ENCODE measurements at places on chromosomes 7 and 10.
A peak's percentile ranks its signal among the peaks of the same experiment; 100 is the strongest.

GRCh38 chr7:32036557-32036956 is 33.6 kb downstream of the PDE1C start:
- DNase-seq: no peak

- DNase-seq: peak; percentile 72
Measured at GRCh38 chr10:124722798-124723783, 21.1 kb downstream of the FAM53B start.

DNA sequence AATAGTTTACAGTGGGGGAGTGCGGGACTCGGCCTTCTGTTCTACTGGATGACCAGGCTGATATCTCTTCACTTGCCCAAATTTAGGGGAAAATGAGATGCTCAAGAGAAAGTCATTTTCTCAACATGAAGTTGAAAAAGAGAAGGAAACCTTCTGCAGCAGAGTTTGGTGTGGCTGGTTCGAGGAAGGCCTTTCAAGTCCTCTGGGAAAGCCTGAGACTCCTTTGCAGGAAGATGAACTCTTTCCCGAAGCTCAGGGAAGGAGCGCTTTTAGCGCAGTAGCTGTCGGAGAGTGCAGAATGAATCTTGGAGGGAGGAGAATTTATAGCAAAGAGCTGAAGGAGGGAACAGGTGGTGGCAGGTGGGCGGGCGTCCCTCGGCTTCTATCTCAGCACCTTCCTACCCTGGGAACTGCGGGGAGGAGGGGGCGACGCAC is at the start of gene ATOH7:
ATOH7 (minus strand) TSS at position 297 of the 435 bp plus-strand sequence. CDS start 436 bp downstream, outside the sequence.
- no peak for DNase-seq

DNA sequence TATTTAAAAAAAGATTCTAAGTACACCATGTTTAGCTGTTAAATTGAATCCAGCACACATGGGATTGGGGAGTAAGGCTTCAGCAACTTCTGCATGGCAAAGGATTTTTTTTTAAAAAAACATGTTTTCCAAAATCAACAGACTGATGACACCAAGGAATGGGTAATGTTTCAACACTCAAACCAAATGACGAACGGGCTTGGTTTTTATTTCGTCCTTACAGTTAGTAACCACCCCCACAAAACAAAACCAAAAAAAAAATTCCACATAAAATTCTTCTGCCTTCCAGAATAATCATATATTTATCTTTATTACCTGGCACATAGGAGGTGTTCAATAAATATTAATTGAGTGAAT is 45.7 kb downstream of the ICA1 start:
- DNase-seq: no peak

GRCh38 chr10:74088722-74089121 is 61.9 kb downstream of the AP3M1 start:
- DNase-seq: no peak

- no peak for DNase-seq
Measured at GRCh38 chr10:20855398-20856038, 41.6 kb downstream of the NEBL start.

DNA sequence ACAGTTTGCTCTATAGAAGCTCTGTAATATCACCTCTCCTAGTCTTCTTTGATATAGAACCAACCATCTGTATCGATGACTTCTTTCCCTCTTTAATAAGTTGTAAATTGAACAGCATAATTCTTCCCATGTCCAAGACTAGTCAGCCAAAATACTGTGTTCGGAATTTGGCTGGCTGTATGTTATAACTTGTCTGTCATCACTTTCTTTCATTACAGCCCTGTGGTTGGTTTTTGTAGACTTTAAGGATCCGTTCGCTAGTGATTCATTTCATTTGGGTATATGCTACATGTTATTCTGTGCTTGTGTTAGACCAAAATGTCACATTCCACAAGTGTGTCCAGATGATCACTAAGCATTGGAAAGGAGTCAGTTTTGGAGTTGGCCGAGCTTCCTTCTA is 155.4 kb upstream of the ITGB1 start:
- no peak for DNase-seq

DNA sequence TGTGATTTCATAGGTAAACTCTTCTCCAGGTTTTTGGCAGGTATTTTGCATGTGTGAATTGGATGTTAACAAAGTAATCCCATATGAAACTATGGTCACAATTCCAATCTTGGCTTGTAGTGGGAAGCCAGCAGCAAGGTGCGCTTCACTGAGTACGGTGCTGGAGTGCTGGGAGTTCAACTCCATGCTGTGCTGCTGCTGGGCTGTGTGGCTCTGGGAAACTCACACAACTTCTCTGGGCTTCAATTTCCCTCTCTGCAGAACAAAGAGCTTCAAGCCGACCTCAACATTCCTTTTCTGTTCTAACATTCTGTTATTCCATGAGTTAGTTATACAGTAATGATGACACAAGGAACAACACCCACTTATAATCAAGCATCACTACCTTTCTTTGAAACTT is 18.2 kb upstream of the PITRM1 start:
- no peak for DNase-seq

- DNase-seq: no peak
Measured at GRCh38 chr7:133513608-133514007, 260.7 kb downstream of the EXOC4 start.

DNA sequence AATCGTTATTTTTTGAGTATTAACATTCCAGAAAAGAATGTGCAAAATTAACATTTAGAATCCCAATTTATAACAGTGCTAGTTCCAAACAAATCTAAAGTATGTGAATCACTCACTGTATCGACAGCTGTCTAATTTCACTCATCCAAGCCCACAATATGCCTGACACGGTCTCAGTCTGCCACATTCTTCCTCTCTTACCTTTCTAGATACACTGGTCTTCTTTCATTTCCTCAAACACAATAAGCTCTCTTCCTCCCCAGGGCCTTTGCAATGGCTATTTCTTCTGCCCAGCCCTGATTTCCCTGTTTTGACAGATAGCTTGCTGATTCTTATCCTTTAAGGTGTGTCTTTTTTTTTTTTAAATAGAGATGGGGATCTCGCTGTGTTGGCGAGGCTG is 48.8 kb downstream of the UBE2H start:
- no peak for DNase-seq

- DNase-seq: no peak
Measured at GRCh38 chr7:151346-152050, 40.9 kb upstream of the FAM20C start.

GRCh38 chr10:32332299-32332750 is 14.6 kb downstream of the EPC1 start:
- peak; percentile 70 for DNase-seq

DNA sequence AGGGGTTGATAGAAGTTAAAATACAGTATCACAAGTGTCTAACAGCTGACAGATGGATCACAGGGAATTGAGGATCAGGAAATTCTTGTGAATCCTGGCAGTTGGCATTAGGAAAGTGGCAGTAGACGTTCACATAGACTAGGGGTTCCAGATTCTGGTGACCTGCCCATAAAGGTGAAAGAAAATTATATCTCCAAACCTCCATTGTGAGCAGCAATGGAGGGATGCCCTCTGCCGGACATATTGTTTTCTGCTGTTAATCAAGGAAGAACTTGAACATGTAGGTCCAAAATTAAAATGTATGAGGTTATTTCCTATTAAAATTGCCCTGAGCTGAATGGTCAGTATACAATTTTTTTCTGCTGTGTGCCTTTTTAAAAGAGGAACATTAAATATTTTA is 5.1 kb downstream of the NME8 start:
- no peak for DNase-seq

DNA sequence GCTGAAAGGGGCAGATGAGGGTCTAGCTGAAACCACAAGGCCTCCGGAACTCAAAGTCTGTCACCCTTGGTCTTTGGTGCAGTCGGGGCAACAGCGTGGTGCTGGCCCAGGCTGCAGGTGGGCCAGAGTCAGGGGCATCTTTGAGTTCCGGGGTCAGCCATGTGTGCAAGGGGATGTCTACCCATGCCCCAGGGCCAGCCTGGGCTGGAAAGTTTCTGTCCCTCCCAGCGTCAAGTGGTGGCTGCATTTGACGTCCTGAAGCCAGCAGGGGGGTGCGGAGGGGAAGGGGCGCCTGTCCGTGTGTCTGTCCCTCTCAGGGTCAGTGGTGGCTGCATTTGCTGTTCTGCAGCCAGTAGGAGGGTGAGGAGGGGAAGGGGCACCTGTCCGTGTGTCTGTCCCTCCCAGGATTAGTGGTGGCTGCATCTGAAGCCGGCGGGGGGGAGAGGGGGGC is 638 bp downstream of the BRAT1 start:
- DNase-seq: no peak

GRCh38 chr10:30820261-30820991 is 190.9 kb upstream of the LYZL2 start:
- no peak for DNase-seq

DNA sequence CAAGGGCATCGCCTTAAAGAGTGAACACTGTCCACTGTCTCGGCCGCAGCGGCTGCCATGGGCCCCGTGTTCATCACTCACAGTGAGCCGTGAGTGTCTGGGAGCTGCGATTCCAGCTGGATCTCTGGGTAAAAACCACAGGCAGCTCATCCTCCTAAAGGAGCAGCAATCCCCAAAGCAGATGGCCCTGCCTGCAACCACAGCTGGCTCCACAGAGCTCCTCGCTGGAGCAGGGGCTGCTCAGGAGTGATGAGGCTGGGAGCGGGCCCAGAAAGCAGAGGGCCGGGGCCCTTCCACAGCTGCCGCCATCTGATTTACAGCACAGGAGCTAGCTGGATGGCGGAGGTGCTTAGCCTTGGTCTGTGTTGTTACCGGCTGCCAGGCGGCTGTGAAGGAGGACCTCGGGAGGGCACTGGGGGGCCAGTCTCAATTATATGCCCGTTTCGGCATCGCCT is 6.6 kb upstream of the TMEM184A start:
- DNase-seq: no peak

DNA sequence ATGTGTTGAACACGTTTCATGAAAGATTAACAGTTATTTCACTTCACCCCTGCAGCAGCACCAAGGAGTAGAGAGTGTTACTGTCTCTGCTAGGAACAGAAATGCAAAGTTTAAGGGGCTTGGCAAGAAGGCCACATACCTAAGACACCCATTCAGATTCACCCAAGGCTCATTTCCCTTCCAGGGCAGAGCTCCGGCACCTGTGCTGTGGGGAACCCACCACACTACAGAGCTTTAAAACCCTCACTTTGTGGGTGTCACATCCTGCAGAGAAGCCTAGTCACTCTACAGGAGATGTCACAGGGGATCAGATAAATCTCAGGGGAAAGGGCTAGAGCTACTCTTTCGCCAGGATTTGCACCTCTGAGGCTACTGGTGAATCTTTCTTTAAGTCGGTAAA is 176.1 kb upstream of the KLF6 start:
- no peak for DNase-seq

DNA sequence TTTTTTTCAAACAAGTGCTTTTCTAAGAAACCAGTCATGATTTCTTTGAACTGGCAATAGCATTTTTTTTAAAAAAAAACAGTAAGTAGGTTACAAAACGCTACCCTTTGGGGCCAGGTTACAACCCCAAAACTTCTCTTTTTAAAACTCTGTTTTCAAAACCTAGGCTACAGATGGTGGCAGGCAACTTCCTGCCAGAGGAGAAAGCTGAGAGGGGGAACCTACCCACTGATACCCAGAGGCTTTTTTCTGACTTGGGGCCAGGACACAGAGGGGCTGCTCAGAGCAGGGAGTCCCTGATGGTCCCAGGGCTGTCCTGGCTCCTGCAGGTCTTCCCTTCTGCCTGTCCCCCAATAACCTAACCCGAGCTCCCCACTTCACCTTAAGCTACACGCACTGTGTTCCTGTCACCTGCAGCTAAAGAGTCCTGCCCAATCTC is 6.9 kb downstream of the STN1 start:
- peak; percentile 68 for DNase-seq

DNA sequence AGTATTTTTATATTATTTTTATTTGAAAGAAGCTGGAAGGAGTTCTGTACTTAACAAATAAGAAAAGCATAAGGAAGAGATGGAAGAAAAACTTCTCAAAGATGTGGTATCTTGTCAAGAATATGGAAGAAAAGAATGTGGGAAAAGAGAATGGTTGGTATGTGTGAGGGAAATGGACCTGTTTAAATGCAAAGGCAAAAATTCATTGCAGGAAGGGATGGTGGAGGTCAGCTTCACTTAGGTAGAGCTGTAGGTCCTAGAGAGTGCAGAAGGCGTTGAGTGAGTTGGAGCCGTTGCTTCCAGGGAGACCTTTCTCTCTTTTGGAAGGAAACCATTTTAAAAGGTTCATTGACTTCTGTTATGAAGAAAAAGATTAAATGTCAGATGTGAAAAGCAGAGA is 107.3 kb downstream of the EXOC4 start:
- no peak for DNase-seq

- DNase-seq: no peak
Measured at GRCh38 chr7:132240821-132241422, 335.3 kb downstream of the PLXNA4 start.

- DNase-seq: peak; percentile 71
Measured at GRCh38 chr7:100132697-100133151, 6.0 kb downstream of the MBLAC1 start.

GRCh38 chr10:30581779-30582380 is 47.7 kb downstream of the LYZL2 start:
- no peak for DNase-seq

DNA sequence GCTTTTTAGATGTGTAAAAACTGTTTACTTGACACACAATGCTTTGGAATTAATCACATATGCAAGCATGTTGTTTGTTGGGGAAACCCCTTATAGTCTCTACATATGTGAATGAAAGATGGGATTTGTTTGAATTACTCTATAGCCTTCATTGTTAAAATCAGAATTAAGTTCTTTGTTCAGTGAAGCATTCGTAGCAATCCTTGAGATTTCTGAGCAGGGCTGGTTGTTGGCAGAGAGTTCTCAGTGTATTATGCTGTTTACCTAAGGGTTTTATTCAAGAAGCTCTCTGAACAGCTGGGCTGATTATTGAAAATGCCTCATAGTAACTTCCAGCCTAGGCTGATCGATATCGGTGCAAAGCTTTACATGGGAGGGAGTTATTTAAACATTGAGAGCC is 190.9 kb downstream of the VTI1A start:
- no peak for DNase-seq
